ENCODE measurements at places on chromosomes 11 and 22.

GRCh38 chr11:126578021-126578420 lies 222.5 kb downstream of the ST3GAL4 start:
- DNase-seq: no peak

DNA sequence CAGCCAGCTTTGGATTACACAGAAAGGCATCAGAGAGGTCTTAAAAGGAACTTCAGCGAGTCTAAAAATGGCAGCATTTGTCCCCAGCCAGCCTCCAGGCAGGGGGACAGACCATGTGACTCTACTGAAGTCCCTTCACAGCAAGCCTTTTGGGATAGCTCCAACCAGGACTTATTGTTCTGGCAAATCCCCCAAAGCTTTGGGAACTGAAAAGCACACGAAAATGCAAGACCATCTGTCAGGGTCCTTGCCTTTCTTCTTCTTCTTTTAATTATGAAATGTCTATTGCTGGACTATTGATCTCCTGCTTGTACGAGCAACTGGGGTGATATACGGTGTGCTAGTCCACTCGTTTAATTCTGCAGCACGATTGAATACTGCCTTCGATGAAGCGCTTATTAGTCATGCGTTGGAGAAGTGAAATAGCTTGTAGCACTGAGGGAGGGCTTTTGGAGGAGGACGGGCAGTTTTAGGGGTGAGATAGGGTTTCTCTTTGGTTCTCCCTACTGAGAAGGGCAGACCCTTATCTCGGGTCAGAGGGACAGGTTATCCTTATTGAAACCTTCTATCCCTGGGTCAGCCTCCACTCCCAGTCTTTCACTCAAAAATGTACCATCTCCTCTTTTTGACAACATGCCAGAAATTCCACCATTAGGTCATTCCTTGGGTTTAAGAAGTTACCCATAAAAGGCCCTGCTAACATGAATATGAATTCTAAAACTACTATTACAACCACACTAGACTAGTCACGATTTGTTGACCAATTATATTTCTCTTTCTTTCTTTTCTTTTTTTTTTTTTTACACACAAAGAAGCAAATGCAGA lies 416.4 kb downstream of the MIAT start:
- no peak for DNase-seq

DNA sequence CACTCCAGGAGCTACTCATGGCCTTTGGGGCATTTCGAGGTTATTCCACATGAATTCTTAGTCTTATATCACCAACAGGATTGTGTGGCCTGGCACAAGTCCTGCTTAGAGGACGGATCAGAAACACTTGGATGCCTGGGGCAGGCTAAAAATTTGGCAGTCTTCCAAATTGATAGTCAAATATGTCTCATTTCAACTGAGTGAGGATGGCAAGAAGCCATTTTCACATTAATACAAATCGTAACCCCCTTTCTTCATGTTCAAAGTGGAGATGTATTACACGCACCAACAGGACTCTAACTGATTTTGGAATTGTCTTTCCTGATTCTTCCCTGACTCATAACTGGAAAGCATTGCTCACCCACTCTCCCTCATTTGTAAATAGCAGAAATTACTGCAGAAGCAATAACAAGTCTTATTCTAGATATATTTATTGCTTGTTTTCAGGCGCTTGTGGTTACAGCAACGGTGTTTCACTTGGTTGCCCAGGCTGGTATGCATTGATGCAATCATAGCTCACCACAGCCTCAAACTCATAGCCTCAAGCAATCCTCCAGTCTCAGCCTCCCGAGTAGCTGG lies 10.3 kb upstream of the CCDC86 start:
- no peak for DNase-seq

DNA sequence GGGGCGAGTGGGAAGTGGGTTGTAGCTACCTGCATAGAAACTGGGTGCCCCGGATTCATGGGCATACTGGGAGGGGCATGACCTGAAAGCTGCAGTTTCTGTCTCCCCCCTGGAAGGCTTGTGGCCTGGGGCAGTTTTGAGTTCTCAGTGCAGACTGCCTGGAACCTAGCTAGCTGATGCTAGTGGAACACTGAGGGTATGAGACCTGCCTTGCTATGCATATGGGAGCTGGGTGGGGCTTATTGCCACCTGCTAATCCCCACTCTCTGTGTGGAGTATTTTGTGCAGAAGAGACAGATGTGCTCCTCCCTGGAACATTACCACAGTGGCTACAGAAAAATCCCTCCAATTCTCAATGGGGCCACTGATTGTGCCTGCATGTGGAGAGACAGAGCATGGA lies 11.7 kb upstream of the OR56B4 start:
- no peak for DNase-seq

- DNase-seq: no peak
Measured at GRCh38 chr11:18936002-18936673, 3.1 kb downstream of the MRGPRX1 start.

DNA sequence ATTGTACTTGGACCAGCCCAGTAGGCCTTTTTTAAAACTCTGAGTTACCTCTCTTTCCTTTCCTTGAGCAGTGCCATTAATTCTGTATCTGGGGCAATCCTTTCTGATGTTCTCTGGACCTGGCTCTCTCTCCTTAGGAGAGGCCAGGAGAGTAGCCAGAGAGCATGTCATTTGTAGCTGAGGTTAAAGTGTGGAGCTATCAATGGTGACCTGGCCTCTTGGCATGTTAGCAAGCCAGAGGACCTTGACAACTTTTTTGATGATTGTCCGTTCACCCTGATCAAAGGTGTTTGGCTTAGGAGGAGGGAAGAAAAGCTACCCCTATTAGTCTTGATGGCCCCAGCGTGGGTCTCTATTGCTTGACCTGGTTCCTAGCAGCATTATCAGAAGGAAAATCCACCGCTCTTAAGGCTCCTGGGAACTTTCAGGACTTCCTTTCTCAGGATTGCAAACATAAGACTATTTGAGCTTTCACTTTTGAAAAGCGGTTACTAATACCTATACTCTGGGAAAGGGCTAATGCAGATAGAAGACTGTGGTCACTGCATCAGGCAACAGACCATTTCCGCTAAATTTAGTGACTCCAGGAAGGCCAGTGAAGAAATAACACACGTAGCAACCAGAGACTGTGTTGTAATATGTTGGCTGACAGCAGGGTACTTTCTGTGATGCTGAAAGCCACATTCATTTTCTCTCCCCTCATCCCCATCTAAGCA lies 18.2 kb downstream of the LIMK2 start:
- DNase-seq: no peak

DNA sequence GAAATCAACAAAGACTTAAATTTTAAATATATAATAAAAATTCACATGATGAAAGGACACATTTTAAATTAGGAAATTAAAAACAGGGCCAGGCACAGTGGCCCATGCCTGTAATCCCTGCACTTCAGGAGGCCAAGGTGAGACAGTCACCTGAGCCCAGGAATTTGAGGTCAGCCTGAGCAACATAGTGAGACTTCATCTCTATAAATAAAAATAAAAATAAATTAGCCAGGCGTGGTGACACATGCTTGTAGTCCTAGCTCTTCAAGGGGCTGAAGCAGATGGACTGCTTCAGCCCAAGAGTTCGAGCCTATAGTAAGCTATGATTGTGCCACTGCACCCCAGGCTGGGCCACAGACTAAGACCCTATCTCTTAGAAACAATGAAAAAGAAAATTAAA lies 29.3 kb downstream of the RRAS2 start:
- no peak for DNase-seq

GRCh38 chr22:49325531-49326395 lies 501.9 kb downstream of the BRD1 start:
- no peak for DNase-seq

DNA sequence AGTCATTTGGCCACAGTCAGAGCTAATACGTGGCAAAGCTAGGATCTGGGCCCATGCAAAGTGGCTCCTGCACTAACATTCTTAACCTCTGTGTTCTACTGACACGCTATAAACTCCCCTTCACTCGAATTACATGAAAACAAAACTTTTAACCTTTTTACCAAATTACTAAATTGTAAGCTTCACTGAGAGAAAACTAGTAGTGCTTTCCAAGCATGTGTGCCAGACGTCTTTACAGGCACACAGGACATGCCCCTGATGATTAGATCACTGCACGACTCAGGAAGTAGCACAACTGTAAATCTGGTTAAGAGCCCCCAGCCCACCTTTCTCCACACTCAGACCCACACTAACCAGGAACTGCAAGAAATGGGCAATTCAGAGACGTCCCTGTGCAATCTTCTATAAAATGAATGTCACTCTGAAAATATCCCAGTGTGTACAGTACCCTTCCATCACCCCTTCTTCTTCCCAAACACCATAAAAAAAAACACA lies 16.1 kb downstream of the PHF21A start:
- DNase-seq: no peak

- no peak for DNase-seq
Measured at GRCh38 chr11:107719557-107720302, 7.9 kb upstream of the SLN start.

DNA sequence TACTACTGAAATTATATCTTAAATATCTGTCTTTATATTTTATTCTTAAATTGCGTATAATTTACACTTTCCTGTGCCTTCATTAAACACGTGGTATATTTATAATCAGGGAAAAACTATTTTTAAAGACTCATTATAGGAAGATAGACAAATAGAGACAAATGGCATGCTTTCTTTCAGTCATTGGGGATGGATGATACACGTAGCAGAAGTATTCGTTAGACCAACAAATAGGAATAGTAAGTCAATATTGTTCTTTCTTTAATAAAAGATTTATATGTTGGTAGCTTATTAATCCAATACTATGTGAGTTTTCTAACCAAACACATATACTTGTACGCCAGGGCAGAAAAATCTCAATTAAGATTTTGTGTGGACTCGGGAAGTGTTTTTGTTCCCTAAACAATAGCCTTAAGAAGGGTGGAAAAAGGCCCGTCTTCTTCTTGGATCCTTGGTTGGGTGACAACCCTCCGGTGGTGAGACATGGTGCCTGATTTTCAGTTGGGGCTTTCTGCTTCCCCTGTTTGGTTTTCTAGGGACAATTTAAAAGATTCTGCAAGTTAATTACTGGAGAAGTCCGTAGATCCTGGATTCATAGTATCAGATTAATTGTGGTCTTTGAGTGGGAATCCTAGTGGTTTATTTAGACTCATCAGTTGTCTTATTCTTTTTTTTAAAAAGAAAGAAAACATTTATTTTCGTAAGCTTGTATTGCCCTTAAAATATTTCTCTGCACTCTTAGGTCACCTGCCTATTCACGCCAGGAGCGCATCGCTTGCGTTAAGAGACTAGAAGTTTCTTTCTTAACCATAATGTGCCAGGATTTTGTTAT lies 83.5 kb upstream of the WNT7B start:
- DNase-seq: no peak

- no peak for DNase-seq
Measured at GRCh38 chr11:61834278-61835048, 6.4 kb downstream of the FADS2 start.

DNA sequence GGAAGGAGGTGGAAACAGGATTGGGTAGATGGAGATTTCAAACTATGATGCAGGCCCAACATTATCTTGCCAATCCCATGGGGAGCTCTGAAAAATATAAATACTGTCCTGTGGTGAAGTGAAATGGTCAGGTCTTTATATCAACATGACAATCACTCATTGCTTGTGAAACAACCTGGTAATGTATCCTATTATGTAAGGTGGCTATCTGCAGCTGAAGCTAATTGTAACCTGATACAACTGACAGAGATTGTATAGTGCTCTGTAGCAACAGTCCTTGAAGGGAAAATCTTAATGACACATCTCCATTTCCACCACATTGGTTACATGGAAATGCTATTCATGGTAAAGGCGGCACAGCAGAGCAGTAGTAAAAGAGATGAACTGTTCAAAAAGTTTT lies 20.7 kb upstream of the CHORDC1 start:
- no peak for DNase-seq

- no peak for DNase-seq
Measured at GRCh38 chr11:22049276-22049675, 143.6 kb upstream of the ANO5 start.

- DNase-seq: no peak
Measured at GRCh38 chr11:69333149-69333710, 39.3 kb downstream of the MYEOV start.

DNA sequence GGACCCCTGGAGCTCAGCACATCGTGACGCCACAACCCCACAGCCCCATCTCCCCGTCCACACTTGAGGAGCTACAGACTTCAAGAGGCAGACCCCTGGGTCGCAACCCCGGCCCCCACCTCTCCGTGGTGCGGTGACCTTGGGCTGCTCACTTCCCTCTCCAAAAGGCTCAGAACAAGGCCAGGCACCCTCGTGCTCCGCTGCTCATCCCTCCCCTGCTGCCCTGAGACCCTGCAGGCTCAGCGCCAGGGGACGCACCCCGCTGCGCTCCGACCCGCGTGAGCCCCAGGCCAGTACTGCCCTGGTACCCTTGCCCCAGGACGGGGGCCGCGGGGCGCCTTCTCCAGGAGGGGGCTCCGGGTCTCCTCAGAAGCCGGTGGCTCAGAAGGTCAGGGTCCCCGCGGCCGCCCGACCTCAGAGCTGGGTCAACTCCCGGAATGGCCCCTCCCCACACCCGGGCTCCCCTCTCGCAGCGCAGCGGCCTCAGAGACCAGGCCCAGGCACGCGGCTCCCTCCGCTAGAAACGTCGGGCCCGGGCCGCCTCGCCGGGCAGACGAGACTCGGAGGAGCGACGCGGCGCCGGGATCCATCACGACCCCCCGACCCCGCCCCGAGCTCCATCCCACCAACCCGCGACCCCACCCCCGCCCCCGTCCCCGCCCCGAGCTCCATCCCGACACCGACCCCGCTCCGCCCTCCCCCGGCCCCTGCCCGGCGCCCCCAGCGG lies 563 bp downstream of the GATD1 start:
- no peak for DNase-seq

- DNase-seq: no peak
Measured at GRCh38 chr11:48127521-48128183, 89.0 kb upstream of the OR4B1 start.

- DNase-seq: peak; percentile 11
Measured at GRCh38 chr22:30969532-30970355, 679 bp downstream of the TUG1 start.

DNA sequence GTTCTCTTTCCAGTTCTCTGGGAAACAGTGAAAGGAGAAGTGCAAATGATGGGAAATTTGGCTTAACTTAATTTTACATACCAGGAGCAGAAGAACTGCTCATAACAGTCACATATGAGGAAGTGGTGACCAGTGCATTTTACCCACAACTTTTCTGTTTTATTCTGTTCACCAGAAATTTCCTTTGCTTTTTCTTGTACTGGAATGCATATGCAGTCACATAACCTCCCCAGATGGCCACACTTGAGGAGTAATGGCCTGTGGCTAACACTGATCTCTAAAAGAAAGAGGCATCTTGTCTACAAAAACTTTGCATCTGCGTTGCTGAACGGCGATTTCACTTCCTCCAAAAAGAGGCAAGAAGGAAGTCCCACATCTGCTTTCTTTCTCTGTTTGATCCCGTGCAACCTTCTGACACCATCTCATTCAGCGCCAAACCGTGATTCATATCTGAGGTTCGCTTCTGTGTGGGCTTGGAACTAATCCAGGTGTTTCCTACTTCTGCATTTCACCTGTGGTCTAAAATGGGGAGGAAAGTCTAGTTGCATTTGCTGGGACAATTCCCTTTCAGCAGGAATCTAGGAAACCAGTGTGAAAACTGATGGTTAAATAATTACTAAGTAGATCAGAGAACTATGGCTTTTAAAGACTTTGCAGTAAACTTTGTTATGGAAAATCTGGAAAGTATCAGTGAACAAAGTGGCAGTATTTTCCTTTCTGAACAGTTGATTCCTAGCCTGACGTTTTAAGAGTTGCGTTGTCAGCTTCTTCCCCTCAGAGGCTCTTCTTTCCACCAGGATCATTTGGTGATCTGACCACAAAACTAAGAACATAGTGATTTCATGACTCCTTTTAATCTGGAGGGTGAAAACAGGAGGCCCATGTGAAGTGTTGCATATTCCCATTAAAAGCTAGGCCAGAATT lies 4.2 kb upstream of the MPEG1 start:
- no peak for DNase-seq

GRCh38 chr11:128331317-128331716 lies 256.0 kb downstream of the ETS1 start:
- no peak for DNase-seq

Measured in activated CD4-positive, alpha-beta T cell treated with anti-CD3 and anti-CD28 coated beads for 24 hours (primary cell).